ENCODE measurements at places on chromosomes 2 and 18. TPM values are rescaled to one million over a fixed set of nuclear protein-coding genes. Genes with fewer than 3 reads are reported as not detected.

Gene LAMA1
- 26.0 TPM for total RNA-seq

Gene ABCG8
- 0.31 TPM for total RNA-seq

Gene B3GNT7
- 1.3 TPM for total RNA-seq

Gene DPYSL5
- total RNA-seq, result 184 TPM

Gene GCG
- not detected for total RNA-seq

Gene CNDP1
- 1.9 TPM for total RNA-seq
